ENCODE measurements at places on chromosomes 3 and 15.
A peak's percentile ranks its signal among the peaks of the same experiment; 100 is the strongest.

DNA sequence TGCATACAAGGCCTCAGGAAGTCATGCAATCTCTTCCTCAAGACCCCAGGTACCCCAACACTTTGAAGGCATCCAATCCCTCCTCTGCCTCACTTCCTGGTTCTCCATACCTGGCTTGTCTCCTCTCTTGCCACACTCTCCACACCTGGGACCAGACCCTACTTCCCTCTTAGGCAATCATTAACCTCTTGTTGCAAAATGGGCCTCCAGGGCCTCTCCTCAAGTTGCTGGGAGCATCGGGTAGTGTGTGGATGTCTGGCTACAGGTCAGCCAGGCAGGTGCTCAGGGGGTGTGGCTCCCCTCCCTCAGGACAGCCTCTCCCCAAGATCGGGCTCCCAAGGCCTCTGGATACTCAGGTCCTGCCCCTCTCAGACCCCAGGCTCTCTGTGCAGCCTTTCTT, 8.6 kb downstream of the PLA2G4E start:
- peaks cover 10% of the 10 kb centered on the region for H3K4me1 ChIP-seq
- no peaks in the 10 kb centered on the region for H3K27me3 ChIP-seq
- peak; percentile 32 for DNase-seq
- no peaks in the 10 kb centered on the region for H3K36me3 ChIP-seq
- H3K4me3 ChIP-seq = no peak overlapping the region

DNA sequence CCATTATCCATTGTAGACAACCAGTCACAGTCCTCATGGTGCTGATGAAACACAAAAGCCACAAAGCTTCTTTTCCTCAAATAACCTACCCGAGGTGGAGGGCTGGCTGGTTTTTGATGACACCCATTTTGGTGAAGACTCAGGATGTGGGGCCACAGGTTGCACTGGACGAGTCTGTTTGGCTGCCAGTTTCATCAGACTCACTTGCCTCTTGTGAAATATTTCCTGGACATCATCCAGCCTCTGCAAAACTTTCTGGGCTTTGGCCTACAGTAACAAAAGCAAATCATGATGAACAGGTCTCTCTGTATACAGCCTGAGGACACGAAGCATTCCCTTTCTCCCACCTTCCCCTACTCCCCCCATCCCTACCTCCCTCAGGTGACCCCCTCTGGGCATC, 42.2 kb downstream of the B3GNT5 start:
- H3K27me3 ChIP-seq = no peaks in the 10 kb centered on the region
- H3K27ac ChIP-seq = no peak overlapping the region
- DNase-seq = peak; percentile 58
- H3K4me3 ChIP-seq = no peak overlapping the region
- H3K36me3 ChIP-seq = no peaks in the 10 kb centered on the region

DNA sequence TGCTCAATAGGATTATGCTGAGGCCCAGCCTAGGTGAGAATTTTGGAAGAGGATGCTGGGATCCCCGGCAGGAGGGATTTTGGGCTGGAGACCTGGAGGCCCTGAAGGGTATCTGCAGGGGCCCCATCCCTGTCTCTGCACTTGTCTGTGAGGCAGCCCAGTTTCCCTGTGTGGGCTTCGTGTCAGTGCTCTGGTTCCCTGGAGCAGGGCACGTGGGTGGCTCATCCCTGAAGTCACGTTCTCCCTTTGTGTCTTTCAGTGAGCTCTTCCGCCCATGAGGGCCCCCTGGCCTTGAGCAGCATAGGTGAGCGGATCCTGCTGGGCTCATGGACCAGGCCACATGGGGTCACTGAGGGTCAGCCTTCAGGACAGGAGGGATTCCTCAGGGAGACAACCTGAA, 217.9 kb downstream of the SNRPN start:
- no peaks in the 10 kb centered on the region for H3K36me3 ChIP-seq
- H3K4me3 ChIP-seq = no peak overlapping the region
- no peaks in the 10 kb centered on the region for H3K27me3 ChIP-seq

GRCh38 chr3:114480442-114480841, 186.6 kb downstream of the TIGIT start:
- no peak overlapping the region for H3K4me3 ChIP-seq
- H3K27ac ChIP-seq = no peak overlapping the region
- H3K36me3 ChIP-seq = no peaks in the 10 kb centered on the region
- no peak for DNase-seq
- H3K27me3 ChIP-seq = no peaks in the 10 kb centered on the region
- H3K4me1 ChIP-seq = no peaks in the 10 kb centered on the region

GRCh38 chr3:114892880-114893279, 254.2 kb downstream of the ZBTB20 start:
- no peaks in the 10 kb centered on the region for H3K36me3 ChIP-seq
- peaks cover 40% of the 10 kb centered on the region for H3K4me1 ChIP-seq
- peak; percentile 61 for DNase-seq
- H3K4me3 ChIP-seq = no peak overlapping the region
- peak overlapping the region; percentile 61 for H3K27ac ChIP-seq

DNA sequence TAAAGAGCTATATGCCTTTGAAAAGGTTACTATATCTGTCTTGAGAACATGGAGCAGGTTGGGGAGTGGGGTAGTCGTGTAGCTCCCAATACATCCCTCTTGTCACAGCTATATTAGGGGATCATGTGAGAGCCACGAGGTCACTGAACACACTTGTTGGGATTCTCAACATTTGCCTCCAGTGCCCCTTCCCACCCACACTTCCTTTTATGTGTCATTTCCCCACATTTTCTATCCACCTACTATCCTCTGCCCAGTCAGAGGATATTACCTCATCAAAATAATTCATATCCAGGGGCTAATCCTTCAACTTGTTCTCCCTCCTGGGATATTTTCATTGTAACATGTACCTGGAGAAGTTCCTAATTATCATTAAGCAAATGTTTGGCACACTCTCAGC, 85.0 kb downstream of the CYP19A1 start:
- peaks cover 45% of the 10 kb centered on the region for H3K4me1 ChIP-seq
- no peaks in the 10 kb centered on the region for H3K36me3 ChIP-seq
- H3K27ac ChIP-seq = no peak overlapping the region
- no peak for DNase-seq
- H3K4me3 ChIP-seq = no peak overlapping the region
- H3K27me3 ChIP-seq = no peaks in the 10 kb centered on the region

Measured in body of pancreas (tissue), 4 donors.